Stimulated activated CD8-positive, alpha-beta memory T cell treated with anti-CD3 and anti-CD28 coated beads, Interleukin-4, amount 100 ng/mL, for 1 hour (primary cell): ENCODE measurements at places on chromosomes 5 and 9.
A peak's percentile ranks its signal among the peaks of the same experiment; 100 is the strongest.

GRCh38 chr9:78158286-78158685 lies 77.6 kb upstream of the CEP78 start:
- no peak for DNase-seq

GRCh38 chr5:17511775-17512325 lies 6.3 kb upstream of the TAF11L3 start:
- DNase-seq = no peak

- no peak for DNase-seq
These were observed 763 bp downstream of the TJP2 start for GRCh38 chr9:69174616-69175463.

DNA sequence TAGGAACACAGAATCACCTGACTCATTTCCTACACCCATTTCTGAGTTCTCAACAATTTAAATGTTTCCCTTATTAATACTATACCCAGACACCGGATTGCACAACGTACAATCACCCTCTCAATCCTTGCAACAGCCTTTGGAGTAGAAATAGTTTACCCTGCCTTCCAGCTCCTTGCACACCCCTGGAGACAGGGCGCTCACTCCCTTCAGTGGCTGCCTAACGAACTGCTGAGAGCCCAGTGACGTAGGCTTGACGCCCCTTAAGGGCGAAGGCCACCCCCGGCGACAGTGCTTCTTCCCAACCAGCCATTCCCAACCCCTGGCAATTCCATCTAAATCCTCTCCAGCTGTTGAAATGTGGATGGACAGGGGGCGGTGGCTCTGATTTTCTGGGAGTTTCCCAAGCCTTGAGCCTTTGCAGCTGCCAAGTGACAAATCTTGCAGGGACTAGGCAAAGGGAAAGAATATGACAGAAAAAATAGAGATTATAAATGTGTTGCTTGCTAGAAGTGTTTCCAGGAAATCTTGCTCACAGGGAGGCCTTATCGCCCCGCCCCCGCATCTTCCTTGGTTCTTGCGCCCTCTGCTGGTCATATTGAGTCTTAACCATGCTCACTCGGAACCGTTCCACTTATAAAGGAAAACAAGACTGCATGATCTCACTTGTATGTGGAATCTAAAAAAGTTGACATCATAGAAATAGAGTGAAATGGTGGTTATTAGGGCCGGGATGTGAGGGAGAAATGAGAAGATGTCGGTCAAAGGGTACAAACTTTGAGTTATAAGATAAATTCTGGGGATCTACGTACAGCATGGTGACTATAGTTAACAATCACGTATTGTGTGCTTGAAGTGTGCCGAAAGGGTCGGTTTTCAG lies 7.6 kb upstream of the BARX1 start:
- peak; percentile 66 for DNase-seq

DNA sequence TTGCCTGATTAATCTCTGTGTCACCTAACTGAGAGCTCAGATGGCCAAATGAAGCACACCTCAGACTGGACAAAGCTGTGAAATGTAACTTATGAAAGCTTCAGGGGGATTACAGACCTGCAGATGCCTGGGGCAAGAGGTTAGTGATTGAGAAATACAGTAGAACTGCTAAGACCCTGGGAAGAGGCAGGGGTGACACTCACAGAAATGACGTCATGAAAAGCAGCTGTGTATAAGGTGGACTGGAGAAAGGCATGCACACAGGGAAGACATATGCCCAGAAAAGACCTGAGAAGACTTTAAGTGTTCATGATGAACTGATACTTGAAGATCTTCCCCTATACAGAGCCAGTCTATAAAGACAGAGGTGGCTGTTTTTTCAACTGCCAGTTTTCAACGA lies 49.3 kb upstream of the SPTLC1 start:
- no peak for DNase-seq

- DNase-seq = no peak
These were observed 20.8 kb downstream of the ZNF366 start for GRCh38 chr5:72486371-72486770.

GRCh38 chr5:439636-440035 lies 3.3 kb upstream of the EXOC3 start:
- DNase-seq = no peak

- DNase-seq = no peak
These were observed 205.3 kb downstream of the RFK start for GRCh38 chr9:76188905-76189304.

DNA sequence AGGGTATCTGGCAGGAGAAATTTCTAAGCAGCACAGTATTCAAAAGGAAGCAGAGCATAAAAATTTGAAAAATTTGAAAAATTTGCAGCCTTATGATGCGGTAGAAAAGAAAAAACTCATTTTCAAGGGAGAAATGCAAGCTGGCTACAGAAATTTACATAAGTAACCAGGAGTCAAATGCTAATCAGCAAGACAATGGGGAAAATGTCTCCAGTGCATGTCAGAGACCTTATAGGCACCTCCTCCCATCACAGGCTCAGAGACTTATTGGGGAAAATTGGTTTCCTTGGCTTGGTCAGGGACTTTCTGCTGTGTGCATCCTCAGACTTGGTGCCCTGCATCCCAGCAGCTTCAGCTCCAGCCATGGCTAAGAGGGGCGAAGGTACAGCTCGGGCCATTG lies 35.8 kb downstream of the IZUMO3 start:
- DNase-seq = no peak

GRCh38 chr9:68847765-68848164 lies 142.7 kb downstream of the PIP5K1B start:
- DNase-seq = no peak

GRCh38 chr9:82031538-82032280 lies 43.1 kb downstream of the SPATA31D1 start:
- no peak for DNase-seq

GRCh38 chr5:159566832-159567231 lies 236.5 kb upstream of the IL12B start:
- no peak for DNase-seq

DNA sequence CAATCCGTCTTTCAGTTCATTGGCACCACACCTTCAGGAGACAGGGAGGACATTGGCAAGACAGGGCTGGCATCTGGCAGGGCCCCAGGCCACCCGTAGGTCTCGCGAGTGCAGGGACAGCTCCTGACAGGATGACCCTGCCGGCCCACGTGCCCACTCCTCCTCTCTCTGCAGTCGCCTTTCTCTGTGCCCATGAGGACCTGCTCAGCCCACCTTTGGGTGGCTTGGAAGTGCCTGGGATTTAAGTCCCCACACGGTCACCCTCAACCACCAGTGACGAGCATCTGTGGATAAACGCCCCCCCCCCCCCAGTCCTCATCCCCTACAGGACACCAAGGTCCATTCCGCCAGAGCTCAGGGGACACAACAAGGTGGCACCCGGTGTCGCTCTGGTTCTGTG lies 4.1 kb downstream of the MRPL36 start:
- DNase-seq = no peak
